Activated CD4-positive, alpha-beta T cell treated with anti-CD3 and anti-CD28 coated beads, Interleukin-2, amount 50 U/mL, for 1 hour (primary cell): ENCODE measurements at places on chromosomes 11 and 22.

GRCh38 chr22:42289671-42290541 is 19.5 kb upstream of the TCF20 start:
- no peak for DNase-seq

GRCh38 chr11:73957654-73958361 is 7.0 kb downstream of the DNAJB13 start:
- DNase-seq = no peak

GRCh38 chr22:26837784-26838470 is 180.5 kb downstream of the MIAT start:
- no peak for DNase-seq

GRCh38 chr11:10993640-10994039 is 135.8 kb upstream of the ZBED5 start:
- no peak for DNase-seq

DNA sequence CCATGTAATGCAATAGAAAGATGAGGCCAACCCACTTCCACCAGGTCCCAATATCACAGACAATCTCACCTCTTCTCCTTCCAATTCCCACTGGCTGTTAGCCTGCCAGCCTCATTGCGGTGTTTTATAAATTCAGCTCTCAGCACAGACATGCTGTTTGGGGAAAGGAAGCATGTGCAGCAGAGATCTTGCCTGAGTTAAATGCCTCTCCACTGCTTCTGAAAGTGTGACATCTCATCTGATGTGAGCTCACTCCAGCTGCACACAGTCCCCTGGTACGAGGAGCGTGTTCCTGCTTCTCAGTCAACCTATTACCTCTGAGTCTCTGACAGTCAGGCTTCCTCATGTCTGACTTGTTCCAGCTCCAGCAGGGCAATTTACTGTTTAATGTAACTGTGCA is 122.7 kb upstream of the GUCY1A2 start:
- DNase-seq = no peak

- no peak for DNase-seq
These were observed at the start of gene TRPC6 for GRCh38 chr11:101583251-101584128. Gene TRPC6 (minus strand): TSS chr11:101584007. CDS start chr11:101583503, 504 bp downstream.

GRCh38 chr22:47808236-47808635 is 1045.8 kb downstream of the TBC1D22A start:
- DNase-seq = no peak

- no peak for DNase-seq
These were observed 51.6 kb upstream of the MYEOV start for GRCh38 chr11:69242266-69242920.

DNA sequence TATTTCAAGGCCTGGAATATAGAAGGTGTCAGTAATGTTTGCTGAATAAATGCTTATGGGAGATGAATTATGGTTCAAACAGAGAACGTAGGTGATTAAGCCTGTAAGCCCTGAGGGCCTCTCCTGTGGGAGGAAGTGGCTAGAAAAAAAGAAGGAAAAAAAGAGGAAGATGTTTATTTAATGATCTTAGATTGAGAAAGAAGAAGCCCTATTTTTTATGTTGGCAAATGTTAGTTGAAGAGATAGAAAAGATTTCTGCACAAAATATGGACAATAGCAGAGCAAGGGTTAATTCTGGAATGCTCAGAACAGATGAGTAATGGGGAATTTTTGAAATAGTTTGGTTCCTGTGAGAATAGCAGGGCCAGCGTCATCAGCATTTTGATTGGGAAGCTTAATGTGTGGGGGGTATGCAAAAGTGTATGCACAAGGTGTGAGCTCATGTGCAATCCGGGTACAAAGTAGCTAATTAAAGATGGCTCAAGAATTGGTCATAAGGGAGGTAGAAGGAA is 95.7 kb downstream of the TEAD1 start:
- no peak for DNase-seq

DNA sequence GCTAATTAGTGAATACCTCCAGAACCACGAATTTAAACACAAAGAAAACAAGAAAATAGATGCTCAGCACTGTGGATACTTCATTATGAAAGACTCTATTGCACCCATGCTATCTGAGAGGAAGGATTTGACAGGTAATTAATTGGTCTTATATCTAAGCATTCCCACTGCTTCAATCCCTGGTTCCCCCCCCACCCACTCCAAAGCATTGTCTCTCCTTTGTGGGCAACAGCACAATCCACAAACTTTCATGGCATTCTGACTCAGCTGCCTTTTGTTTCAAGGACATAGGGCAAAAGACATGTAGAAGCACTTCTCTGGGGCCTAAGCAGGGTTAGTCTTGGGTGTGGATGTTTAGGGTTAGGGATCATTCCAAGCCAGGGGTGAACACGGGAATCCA is 551.4 kb downstream of the BUD13 start:
- no peak for DNase-seq

DNA sequence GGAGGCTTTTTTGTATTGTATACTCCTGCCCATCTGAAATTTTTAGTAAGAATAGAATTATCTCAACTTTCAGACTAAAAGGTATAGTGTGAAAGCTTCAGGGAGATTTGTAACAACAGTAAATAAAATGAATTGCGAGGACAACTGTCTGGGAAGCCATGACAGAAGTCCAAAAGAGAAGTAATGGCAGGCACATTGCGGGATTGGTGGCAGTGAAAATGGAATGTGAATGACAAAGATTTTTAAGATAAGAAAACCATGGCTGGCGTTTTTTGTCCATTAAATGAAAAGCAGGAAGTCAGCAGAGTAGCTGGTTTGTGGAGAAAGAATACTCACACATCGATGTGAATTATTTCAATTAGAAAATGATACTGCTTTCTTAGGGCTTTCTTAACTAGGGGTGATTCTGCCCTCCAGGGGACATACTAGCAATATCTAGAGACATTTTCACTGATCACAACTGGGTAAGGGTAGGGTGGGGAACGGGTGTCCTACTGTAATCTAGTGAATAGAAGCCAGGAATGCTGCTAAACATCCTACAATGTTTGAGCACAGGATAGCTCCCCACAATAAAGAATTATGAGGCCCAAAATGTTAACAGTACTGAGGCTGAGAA is 1.6 kb downstream of the NPAT start:
- DNase-seq = no peak

GRCh38 chr11:4048340-4048739 is 46.3 kb upstream of the RRM1 start:
- no peak for DNase-seq
